ENCODE measurements at places on chromosomes 1 and 21.

DNA sequence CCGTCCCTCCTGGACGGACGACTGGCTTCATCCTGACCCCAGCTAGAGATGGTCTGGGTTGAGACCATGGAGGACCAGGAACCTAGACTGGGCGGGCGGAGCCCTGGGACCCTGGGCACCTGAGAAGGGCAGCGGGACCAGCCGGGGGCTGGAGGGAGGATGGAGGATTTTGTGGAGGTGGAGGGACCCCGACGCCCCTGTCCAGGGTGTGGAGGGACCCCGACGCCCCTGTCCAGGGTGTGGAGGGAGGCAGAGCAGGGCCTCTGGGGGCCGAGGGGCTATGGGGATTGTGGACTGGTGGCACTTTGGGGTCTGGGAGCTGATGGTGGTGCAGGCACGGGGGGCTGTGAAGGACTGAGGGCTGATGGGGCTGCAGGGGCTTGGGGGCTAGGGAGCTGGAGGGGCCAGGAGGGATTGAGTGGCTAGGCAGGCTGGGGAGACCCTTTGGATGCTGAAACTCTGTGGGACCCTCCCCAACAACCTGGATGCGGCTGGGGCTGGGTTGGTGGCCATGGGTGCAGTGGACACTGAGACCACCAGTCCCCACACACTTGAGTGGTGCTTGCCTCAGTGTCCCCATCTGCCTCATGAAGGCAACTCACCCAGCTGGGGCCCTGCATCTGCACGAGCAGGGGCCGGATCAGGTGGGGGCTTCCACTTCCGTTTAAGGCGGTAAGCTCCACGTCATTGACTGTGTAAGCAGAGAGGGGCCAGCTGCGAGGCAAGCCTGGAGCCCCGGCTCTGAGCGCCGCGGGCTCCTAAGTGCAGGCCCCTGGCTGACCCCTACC, 7.4 kb downstream of the GJC2 start:
- DNase-seq: no peak

- no peak for DNase-seq
Measured at GRCh38 chr1:107879346-107879745, 85.6 kb downstream of the VAV3 start.

DNA sequence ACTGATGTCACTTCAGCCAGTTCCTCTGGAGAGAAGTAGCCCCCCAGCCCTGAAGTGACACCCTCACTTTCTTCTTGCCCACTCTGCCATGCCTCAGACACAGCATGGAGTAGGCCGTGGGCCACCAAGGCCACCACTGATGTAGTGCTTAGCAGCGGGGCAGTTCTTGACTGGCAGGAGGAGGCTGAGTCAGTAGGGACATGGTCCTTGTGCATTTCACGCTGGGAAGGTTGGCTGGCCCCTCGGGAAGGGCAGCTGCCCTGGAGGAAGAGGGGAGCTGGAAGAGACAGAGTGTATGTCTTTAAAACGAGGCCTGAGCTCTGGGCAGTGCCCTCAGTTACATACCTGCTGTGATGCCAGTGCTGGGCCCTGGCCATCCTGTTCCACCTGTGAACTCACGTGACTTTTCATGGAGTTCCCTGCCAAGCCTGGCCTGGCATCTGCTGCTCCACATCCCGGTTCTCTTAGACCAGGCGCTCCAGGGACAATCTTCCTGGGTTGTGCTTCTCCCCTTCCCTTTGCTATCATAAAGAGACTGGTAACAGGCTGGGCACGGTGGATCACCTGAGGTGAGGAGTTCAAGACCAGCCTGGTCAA, 158.6 kb upstream of the TMEM51 start:
- DNase-seq: no peak

- DNase-seq: no peak
Measured at GRCh38 chr1:97013941-97014340, 292.4 kb downstream of the PTBP2 start.

DNA sequence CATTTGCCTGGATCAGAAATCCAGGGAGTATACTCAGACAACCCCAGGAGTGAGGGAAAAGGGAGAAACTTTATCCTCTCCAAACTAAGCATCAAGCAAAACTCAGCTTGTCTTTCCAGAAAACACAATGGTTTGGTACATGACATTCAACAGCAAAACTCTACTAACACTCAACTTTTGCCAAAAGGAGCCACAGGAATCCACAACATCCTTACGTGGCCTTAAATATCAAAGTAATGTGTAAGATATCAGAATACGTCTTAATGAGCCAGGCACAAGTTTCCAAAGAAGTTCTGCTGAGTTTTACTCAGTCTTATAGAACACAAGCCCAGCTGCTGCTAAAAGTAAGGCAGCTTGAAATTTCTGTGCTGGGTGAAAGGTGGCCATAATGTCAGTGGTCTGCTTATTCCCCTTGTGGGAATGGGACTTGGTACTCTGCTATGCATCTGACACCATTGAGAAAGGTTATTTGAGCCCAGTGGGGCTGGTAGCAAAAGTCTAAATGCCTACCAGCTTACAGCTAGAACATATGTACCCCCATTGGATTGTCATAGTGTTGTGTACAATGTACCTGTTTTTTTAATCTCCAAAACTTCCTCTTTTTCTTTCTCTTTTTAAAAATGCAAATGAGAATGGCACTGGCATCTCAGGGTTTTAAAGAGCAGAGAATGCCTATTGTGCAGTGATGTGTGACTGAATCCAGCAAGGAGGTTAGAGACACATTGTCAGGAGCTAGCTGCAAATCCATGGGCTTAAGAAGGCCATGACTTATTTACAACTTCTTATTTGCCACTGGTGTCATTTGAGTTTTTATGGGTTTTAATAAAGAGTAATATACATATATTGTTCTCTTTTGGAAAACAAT, 62.0 kb upstream of the ST6GALNAC3 start:
- no peak for DNase-seq

GRCh38 chr1:38223391-38223790, 176.8 kb upstream of the POU3F1 start:
- DNase-seq: no peak

DNA sequence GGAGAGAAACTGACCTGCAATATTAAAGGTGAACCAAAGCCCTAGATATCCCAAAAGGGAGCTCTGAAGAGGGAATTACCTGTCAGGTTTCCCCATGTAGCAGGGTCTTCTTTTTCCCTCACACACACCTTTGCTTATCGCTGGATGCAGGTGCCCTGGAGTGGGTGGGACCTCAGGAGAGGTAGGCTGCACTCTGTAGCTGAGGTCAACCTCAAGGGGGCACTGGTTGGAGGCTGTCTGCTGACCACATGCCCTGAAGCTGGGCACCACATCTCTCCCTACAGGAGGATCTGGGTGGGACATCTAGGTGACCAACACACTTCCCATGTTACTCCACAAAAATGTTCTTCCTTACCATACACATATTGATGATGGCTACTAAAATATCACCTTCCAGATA, 298.7 kb upstream of the USP25 start:
- no peak for DNase-seq

DNA sequence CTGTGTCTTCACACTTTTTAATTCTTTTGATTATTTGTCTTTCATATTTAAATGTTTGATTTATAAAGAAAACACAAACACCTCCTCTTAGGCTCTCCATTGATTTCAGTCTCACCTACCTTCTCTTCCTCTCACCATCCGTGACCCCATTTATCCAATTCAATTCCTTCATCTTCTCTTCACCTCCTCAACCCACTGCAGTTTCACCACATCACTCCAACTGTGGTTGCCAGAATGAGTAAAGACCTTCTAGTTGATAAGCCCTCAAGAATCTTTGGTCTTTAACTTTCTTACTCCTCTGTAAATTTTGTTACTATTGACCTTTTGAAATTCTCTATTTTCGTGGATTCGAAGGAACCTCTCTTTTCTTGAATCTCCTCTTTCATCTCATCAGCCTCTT, 260.7 kb downstream of the CHRM3 start:
- DNase-seq: no peak

GRCh38 chr1:192518700-192519099, 56.9 kb upstream of the RGS1 start:
- no peak for DNase-seq

DNA sequence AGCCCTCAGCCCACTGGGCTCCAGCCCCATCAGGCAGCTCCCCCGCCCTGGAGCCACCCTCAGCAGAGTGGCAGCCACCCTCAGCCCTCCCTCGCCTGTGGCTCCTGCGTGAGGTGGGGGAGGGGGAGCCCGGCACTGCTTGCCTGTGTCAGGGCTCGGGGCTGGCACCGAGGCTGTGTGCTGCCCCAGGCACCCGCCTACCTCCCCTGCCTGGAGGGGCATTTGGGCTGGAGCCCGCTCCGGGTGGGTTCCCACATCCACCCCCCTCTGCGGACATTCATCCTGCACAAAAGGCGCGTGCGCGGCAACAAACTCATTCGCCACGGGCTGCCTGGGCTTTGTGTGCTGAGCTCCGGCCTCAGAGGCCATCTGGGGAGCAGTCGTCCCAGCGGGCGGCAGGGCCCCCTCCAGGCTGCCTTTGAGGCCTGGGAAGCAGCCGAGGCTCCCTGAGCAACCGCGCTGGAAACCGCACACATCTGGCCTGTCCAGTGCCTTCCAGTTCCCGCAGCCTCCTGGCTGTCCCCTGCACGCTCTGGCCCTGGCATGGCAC, 12.6 kb upstream of the TNFRSF14 start:
- DNase-seq: no peak

DNA sequence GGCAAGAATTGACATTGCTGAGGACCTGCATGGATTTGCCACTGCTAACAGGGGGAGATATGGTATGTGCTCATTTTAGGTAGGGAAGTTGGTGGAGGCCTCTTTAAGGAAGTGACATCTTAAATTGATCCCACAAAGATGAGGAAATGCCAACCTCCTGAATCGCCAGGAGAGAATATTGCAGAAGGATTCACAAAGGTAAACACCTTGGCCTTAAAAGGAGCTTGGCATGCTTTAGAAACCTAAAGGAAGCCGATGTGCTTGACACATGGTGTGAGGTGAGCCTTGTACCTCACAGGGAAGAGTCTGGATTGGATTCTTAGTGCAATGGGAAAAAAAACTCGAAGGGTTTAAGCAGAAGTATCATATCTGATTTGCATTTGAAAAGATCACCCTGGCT, 470.5 kb upstream of the DAB1 start:
- no peak for DNase-seq

DNA sequence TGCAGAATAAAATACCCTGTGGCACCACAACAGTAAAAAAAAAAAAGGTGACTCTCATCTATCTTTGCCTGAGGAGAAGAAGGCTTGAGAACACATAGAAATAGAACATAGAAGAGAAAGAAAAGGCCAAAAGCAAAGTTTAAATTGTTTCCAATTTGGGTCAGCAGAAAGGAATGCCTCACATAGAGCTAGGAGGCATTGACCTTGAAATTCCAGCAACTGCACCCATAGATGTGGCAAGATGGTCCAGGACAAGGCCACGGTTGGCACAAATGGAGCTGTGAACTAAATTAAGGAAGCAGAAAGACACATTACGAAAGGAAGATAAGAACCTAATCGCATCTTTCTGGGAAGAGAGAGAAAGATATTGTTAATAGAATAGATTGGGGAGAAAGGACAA, 588.3 kb downstream of the LMO4 start:
- DNase-seq: no peak

DNA sequence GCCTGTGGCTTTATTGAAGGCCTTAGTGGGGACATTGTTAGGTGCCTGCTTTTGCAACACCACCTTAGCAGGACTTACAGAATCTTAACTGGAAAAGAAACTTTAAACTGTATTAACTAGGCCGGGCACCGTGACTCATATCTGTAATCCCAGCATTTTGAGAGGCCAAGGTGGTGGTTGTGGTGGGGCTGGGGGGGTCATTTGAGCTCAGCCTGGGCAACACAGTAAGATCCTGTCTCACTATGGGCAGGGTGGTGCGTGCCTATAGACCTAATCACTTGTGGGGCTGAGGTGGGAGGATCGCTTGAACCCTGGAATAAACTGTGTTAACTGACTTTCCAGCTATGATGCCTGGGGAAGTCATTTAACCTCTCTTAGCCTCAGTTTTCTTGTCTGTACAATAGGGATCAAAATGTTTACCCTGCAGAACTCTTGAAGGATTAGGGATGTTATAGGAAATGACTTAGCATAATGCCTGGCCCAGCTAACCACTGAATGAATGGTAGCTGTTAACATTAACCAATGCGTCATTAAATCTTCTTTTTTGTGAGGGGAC, 39.5 kb downstream of the IER5 start:
- DNase-seq: no peak

DNA sequence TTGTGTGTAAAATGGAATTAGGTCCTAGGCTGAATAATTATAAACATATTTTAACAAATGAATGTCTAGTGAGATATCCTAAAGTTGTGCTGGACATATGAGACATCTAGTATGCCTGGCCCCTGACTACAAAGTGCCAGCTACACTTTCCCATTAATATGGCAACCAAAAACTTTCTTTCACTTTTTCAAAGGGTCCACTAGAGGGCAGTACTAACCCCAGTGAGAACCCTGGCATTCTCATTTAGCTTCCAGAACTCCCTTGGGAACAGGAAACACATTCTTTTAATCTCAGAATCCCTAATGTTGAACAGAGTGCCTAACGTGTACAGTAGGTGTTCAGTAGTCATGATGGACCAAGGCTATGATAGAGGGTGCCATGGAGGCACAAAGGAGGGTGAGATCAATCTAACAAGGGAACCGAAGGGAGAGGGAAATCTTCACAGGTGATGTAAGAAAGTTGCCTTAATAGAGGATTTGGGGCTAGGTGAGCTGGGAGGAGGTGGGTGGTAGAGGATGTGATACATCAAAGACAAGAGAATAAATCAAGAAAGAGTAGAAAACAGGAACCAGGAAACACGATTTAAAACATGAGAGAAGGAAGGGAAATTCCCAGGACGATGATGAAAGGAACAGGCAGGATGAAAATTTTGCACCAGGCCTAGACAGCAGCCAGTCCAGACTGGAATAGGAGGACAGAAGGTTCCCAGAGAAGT, 41.6 kb downstream of the NSL1 start:
- DNase-seq: no peak

- no peak for DNase-seq
Measured at GRCh38 chr1:93468662-93469061, 20.7 kb downstream of the FNBP1L start.

GRCh38 chr1:223202376-223203033, 59.5 kb upstream of the TLR5 start:
- no peak for DNase-seq

GRCh38 chr1:235759336-235759735, 107.4 kb downstream of the LYST start:
- DNase-seq: no peak

DNA sequence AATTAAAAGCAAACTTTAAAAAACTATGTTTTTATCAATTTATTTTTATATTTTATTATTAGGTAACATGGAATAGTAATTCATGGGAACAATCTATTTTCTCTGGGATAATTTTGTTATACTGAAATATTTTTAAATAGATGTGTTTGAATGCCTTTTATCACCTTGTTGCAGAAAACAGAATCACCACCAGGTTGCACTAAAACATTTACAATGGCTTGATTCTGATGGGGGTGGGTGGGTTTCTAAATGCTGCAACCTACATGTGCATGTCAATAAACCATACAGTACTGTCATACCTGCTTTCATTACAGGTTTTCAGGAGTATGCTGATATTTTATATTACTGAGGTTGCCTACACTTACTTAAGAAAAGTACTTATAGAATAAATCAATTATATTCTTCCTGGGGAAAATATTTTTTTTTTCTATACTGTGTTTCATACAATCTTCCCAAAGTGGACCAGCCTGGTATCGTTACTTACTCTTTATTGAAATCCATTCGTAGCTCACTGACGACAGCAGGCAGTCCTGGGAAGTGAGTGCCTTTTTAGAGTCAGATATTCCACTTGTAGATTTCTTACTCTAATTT, 132.8 kb downstream of the PTPRC start:
- no peak for DNase-seq

Measured in ureter (tissue), 1 donor.